ENCODE measurements at places on chromosomes 6 and 20. TPM values are rescaled to one million over a fixed set of nuclear protein-coding genes. Genes with fewer than 3 reads are reported as not detected.
A peak's percentile ranks its signal among the peaks of the same experiment; 100 is the strongest.

HLA-DOB gene
- total RNA-seq, result 0.69 TPM

DNA sequence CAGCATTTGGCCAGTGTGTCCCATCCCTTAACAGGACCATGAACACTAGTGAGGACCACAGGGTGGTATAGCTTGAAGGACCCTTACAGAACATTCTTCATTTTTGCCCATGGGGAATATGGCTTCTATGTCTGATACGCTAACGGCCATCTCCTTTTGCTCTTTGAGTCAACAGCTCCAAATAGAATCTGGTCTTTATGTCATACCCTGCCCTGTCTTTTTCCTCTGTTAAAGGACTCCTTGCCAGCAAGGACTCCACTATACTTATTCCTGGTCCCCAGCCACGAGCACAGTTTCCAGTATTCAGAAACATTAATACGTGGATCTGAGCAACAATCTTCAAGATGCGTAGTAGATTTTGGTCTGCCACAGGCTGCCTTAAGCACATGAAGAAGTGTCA lies 22.5 kb downstream of the SERPINB1 start:
- no peak for DNase-seq

- DNase-seq, result no peak
Measured at GRCh38 chr6:79042088-79042798, 35.8 kb downstream of the PHIP start.

SAMD10 gene
- total RNA-seq, result 1.6 TPM

GRCh38 chr20:3082306-3082951 lies 2.1 kb downstream of the AVP start:
- DNase-seq, result no peak

- no peak for DNase-seq
Measured at GRCh38 chr6:31065556-31065955, 46.8 kb downstream of the C6orf15 start.

POU5F1 gene
- 0.69 TPM for total RNA-seq

CLIC5 gene
- total RNA-seq, result 4.0 TPM

DNA sequence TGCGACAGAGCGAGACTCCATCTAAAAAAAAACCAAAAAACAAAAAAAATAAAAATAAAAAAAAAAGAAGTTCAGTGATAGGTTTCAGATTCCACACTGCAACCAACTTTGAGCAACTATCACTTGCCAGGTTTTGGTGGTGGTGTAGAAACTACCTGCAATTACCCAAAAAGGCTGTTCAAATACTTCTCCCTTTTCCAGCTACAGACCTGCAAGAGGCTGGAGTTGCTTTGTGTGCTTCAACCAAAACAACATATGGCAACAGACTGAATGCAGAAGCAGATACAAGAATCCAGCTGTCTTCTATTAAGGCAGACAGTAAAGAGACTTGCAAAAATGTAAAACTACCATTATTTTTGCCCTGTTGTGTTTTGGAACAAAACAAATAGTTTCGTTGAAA lies 9.3 kb upstream of the BCAS1 start:
- DNase-seq, result peak; percentile 55

TFAP2C gene
- 22.8 TPM for total RNA-seq

HLA-G gene
- total RNA-seq, result 0.10 TPM

- no peak for DNase-seq
Measured at GRCh38 chr20:62637110-62637509, 5.2 kb upstream of the SLCO4A1 start.

DNA sequence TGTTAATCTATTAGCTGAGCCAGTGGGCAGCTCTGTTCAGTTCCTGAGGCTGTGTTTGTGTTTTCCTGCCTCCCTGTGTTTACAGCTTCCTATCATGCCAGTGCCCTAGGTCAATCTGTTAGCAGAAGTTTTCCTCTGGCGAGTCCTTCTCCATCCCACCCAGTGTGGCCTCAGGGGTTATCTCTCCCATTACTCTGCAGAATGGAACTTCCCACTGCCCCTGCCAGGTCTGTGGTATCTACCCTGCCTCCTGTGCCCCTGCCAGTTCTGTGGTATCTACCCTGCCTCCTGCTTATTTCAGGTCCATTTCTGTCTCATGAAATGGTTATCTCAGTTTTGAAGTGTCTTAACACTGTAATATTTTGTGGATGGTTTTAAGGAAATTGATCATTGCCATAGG lies 63.1 kb downstream of the SLX4IP start:
- no peak for DNase-seq

- no peak for DNase-seq
Measured at GRCh38 chr20:36830791-36831691, 44.9 kb upstream of the TLDC2 start.

- DNase-seq, result no peak
Measured at GRCh38 chr6:70985156-70985555, 28.3 kb upstream of the B3GAT2 start.

RBBP8NL gene
- 0.59 TPM for total RNA-seq

GRCh38 chr6:3819161-3820110 lies 29.7 kb upstream of the FAM50B start:
- DNase-seq, result no peak

BTNL2 gene
- not detected for total RNA-seq

DNA sequence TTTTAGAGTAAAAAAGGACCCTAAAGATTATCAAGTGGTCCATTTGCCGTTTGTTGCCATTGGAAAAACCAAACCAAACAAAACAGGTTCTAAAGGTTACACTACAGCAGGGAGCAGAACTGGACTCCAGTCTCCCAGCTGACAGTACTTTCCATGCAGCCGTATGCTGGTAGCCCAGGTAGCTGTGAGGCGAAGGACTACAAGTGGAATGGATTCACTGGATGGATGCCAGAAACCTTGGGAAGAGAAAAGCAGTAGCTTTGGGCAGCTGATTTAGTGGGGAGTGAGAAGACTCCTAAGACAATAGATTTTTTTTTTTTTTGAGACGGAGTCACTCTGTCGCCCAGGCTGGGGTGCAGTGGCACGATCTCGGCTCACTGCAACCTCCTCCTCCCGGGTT lies 88.3 kb downstream of the SASH1 start:
- DNase-seq, result no peak

- DNase-seq, result no peak
Measured at GRCh38 chr6:11975353-11975977, 36.6 kb upstream of the HIVEP1 start.

DNA sequence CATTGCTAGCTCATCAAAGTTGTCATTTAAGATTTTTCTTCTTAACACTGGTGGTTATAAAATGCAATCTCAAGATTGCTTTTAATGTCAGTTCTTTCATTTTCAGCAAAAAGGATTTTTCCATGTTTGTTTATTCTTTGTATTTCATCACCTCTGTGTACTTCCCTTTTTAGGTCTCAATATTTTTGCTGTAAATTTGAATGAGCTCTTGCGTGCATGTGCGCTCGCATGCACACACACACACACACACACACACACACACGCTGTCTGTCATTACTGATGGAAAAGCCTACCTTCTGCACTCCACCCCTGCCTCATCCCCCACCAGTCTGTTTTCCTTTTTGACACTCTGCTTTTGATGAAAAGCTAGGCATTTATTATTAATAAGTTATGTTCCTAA lies 85.3 kb upstream of the FYN start:
- DNase-seq, result no peak

- peak; percentile 49 for DNase-seq
Measured at GRCh38 chr6:140857739-140858380, 1274.9 kb upstream of the GJE1 start.

- DNase-seq, result no peak
Measured at GRCh38 chr20:33320006-33320405, 37.0 kb downstream of the BPIFB1 start.

GRCh38 chr20:53764415-53764800 lies 170.8 kb upstream of the ZNF217 start:
- DNase-seq, result no peak

SLC22A7 gene
- total RNA-seq, result not detected

DNA sequence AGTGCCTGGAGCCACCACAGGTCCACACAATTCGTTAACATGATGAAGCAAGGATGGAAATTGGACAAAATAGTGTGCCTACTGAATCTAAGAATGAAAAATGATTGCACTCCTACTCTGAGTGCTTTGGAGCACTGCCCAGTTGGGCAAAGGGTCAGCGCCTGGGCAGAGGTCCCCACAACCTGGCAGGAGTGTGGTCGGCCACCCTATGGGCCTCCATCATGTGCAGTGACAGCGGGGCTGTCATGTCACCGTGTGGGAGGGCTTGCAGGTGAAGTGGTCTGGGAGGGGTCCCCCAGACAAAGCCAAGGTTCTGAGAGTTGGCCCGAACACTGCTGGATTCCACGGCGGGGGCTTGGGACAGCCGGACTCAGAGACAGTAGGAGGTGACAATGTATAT lies 36.2 kb upstream of the CD93 start:
- DNase-seq, result no peak

DNA sequence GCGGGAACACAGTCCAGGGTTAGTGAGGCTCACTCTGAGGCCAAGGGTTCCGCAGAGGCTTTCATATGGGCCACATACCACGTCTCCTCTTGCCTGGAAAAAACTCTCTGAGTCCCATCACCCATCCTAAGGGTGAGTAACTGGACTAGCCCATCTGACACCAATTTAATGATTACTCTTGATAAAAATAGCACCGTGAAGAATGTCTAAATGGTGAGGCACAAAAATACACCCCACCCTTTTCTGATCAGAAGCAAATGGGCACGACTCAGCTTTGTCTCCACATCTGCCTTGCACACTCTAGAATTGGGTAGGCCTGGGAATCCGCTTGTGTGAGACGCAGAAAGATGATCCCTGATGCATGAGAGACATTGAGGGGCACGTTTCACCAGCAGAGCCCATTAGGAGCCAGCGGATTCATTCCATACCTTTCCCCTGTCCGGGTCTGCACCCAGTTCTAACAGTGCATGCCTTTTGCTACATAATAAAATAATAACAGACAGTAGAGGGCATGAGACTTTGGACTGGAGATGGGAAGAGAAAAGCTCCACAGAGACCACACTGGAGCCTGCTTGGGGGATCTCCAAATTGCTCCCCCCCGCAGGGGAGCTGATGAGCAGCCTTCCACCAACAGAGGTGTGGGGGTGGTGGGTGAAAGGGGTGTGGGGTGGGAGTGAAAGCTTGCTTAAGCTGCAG lies 110.0 kb upstream of the KCNK16 start:
- DNase-seq, result peak; percentile 86

DNA sequence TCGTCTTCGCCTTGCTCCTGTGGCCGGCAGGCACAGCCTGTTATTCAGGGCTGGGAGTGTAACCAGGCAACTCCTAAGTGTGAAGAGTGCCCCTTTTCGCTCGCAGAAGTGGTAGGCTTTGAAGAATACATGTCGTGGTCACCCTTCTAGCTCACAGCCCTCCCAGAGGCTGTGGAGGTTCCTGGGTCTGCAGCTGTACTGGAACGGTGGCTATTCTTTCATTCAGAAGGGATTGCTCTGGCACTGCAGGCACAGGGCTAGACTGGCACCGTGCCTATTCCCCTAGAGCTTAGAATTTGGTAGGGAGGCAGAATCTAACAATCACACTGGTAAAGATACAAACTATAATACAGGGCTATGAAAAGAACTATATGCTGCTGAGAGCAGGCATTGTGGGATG lies 1.1 kb upstream of the SRSF12 start:
- no peak for DNase-seq

DNA sequence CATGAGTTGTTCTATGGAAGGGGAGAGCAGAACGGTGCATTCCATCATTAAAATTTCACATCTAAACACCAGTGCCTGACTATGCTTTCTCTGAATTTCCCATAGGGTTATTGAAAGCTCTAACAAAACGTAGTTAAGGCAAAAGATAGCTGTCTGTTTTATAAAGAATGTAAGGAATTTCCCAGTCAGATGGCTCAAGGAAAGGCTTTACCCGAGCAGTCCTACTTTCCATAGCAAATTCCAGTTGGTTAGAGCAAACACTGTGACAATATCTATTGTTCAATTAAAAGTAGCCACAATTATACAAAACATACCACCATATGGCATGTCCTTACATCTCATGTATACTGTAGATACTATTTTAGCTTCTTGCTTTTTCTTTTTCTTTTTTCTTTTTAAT lies 1059.5 kb upstream of the FLRT3 start:
- no peak for DNase-seq

- no peak for DNase-seq
Measured at GRCh38 chr20:3115190-3116107, 30.9 kb upstream of the AVP start.

DNA sequence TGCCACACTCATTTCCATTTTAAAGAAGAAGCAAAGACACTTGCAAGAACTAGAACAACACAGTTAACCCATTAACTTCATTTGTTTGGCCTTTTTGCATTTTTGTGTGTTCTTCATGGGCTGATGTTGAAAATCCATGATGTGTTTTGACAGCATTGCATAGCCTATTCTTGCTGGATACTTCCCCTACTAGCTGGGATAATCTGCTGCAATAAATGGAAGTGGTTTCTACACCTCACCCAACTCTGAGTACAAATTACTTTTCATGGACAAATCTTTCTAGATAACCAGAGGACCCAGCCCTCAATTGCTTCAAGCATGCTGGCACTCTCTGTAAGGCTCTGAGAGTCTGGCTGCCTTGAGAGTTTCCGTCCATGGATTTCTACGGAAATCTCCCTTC lies 26.5 kb downstream of the CST9L start:
- DNase-seq, result no peak

XKR7 gene
- not detected for total RNA-seq

- DNase-seq, result no peak
Measured at GRCh38 chr6:106199998-106200397, 113.9 kb downstream of the PRDM1 start.

DNA sequence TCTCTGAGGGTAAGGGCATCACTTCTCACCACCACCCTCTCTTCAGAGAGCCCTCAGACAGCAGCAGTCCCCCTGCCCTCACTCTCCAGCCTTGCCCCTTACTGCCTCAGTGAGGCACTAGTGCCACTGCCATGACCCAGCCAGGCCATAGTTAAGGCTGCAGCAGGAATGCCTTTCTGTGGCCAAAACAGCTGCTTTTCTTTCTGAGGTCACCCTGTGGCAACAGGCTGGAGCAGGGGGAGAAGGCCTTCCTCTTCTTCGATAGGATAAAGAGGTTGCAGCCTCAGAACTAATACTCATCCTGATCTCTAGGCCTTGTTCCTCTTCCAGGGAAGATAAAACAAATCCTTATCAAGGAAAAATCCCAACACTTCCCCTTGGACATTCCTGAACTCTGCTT lies 56.8 kb upstream of the ECI2 start:
- no peak for DNase-seq

KCNB1 gene
- 2.4 TPM for total RNA-seq

DNA sequence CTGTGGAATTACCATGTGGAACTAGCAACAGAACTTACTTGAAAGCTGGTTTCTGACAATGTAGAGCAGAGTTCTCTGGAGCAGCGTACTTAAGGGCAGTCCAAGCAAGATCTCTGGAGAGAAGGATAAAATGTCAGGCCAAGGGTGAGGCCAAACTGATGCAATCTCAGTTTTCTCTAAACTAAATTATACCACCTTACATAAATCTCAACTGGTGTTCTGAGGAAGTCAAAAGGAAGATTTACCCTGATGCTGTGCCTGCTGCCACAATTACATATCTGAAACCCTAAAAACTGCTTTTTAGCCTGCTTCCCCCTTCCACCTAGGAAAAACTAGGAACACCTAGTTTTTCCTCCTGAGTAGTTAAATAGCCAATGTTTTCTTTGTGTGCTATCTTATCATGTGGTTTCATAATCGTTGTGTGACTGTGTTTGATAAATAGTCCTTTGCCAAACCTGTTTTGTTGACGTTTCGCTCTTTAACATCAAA lies 28.1 kb downstream of the NCOA7 start:
- peak; percentile 14 for DNase-seq
